ENCODE measurements at places on chromosomes 11 and 22. TPM values are rescaled to one million over a fixed set of nuclear protein-coding genes. Genes with fewer than 3 reads are reported as not detected.

The ZC3H12C gene
- total RNA-seq: 30.9 TPM

DNA sequence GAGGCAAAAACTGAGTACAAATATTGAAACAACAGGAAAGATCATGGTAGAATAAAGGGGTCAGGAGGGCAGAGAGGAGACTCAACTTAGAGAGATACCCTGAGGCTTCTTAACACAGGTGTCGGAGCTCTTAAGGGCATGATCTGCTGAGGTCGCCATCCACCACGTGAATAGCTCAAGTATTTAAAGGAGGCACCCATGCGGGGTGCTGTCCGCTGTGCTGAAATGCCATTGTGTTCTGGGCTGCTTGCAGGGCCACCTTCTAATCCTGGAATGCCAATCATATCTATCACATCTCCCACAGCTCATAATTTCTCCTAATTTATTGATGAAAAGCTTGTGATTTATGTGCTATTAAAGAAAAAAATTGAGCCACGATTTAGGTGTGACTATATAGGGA is 90.2 kb downstream of the SEZ6L start:
- no peak for ATAC-seq

The PGR gene
- 8.1 TPM for total RNA-seq

DNA sequence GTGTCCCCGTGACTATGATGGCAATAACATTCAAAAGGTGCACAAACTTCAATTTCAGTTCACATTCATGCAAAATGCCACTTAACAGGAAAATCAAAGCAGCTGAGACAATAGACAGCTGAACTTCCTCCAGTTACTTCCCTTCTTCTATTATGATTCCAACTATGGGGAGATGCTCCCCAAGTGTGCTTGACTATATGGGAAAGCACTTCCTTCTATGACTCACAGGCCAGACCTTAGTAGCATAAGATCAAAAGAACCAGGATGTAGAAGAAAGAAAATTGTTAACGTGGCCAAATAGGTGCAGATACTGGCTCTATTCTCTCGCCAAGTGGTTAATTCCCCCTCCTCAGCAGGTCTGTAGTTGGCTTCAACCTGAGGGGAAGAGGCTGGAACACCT is 7.8 kb upstream of the FAT3 start:
- no peak for ATAC-seq

- ATAC-seq: no peak
These were observed 1.1 kb downstream of the RGL4 start for GRCh38 chr22:23691748-23692423.

The OR5M3 gene
- total RNA-seq: not detected

The SIAE gene
- 5.0 TPM for total RNA-seq

GRCh38 chr11:36475192-36475591 is 34.9 kb downstream of the TRAF6 start:
- ATAC-seq: no peak

- ATAC-seq: no peak
These were observed 175.2 kb downstream of the DBX1 start for GRCh38 chr11:19985111-19985510.

DNA sequence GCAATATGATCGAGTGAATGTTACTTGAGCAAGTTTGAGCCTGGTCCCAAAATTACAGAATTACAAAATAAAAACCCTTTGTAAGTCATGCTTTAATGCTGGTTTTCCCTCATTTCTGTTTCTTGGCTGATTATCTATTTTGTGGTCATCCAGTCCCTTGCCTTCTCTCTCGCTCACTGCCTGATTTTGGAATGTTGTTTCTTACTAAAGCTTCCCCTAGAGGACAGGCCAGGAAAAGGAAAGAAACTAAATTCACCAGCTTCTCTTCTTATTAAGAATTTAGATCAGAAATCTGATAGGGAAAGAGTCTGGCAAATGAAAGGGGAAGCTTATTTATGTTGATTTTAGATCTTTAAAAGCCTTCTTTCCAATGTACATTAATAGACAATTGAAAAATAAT is 16.6 kb upstream of the BDNF start:
- ATAC-seq: no peak

DNA sequence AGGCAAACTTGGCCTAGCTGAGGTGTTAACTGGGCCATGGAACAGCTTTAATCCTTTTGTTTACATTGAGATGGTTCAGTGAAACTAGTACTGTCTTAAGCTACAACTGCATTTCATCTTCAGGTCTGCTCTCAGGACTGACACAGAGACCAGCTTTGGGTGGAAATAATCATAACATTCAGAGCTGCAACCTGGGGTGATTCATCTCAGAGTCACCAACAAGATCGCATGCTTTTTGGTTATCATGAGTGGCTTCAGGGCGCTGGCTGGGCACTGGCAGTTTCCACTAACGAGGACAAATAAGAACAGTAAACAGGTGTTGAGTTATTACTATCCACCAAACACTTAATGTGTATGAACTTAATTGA is 60.9 kb upstream of the PAX6 start:
- ATAC-seq: no peak

DNA sequence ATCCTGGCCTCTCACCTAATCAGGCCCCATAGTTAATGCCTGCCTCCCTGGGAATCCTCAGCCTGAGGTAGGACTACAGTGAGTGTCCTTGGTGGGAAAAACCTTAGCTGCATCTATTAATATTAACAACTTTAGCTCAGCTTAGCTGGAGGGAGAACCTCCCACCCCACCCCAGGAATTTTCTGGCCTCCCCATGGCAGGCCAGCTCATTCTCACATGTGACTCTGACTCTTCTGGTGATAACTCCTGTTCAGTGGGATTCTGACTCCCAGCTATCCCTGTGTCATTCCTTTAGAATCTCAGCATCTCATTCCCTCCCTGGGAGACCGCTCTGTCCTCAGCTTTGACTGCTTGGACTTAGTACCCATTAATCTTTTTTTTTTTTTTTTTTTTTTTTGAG is 14.5 kb downstream of the ART5 start:
- ATAC-seq: no peak

DNA sequence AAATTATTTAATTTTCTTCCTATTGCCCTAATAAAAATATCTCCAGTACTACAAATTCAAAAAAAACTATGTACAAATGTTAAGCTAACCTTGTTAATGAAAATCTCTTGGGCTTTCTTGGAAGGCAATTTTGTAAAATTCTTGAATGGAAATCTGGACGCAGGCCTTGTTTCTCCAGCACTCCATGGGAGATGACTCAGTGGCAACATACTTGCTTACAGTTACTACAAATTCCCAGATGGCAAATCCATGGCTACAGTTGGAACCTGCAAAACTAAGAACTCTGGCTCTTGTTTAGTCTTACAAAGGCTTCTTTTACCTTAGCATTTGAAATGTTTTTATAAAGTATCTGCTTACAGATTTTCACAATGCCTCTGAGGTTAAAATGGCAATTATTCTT is 725.2 kb downstream of the DLG2 start:
- no peak for ATAC-seq

All from gastroesophageal sphincter (tissue), 4 donors.